ENCODE measurements at places on chromosomes 3 and 15. TPM values are rescaled to one million over a fixed set of nuclear protein-coding genes. Genes with fewer than 3 reads are reported as not detected.

GRCh38 chr3:108410531-108410984, 99.8 kb downstream of the MYH15 start:
- DNase-seq, result no peak

- DNase-seq, result peak; percentile 73
Measured at GRCh38 chr3:158789592-158789991, 12.3 kb upstream of the MFSD1 start.

DNA sequence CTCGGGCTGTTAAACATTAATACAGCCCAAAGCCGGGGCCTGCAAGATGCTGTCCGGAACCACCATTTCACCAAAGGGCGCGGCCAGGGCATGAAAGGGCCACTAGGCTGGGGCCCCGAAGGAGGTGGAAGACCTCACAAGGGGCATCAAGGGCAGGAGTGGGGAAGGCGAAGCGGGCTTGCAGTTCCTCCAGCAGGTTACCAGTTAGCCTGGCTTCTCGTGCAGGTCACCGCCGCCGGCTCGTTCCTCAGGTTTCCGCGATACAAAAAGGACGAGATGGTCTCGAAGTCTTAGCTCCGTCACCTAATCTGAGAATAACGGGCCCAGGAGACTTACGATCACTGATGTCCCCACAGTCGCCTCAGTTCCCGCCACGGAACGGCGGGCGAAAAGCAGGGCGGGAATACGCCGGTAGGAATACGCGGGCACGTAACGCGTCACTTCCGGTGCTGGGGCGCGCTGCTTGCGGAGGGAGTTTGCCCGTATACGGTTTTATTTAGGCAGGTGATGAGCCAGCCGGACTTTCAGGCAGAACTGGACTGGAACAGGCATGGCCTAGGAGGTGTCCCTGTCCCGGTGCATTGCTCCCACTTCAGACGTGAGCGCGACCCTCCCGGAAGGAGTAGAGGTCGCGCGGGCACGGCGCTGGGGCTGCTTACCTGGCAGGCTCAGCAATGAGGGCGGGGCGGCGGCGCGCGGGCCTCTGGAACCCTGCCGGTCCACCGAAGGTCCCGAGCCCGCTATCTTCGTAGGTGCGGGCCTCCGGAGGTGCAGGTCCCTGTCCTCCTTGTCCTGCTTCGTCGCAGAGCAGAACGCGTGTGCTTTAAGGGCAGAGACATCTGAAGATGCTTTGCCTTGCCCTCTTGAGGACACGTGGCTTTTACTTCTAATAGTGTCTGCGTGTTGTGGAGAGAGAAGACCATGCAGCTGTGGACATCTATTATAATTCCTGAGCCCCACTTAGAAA, at the start of gene RFC4:
Gene RFC4 (minus strand): TSS at position 394 of the 967 bp plus-strand sequence. CDS start 1,769 bp downstream, outside the sequence.
- peak; percentile 88 for DNase-seq

Gene RASL12
- not detected for total RNA-seq

GRCh38 chr3:66933233-66933632, 64.9 kb upstream of the KBTBD8 start:
- no peak for DNase-seq

DNA sequence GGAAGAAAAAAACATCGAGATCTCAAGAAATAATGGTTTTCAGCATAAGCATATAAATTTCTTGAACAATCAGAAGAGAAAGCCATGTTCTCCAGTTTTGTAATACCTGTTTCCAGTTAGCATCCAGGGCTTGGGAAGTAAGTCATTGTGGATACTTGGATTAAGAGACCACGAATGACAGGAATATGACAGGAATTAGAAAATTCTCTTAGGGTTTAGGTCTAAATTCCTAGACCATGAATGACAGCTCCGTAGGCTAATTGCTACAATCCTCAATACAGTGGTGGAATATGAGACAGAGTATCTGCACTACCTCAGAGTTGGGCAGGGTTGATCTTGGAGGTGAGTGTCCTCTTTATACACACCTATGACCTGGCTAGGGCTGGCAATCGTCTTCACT, 517.5 kb downstream of the NTRK3 start:
- DNase-seq, result no peak

DNA sequence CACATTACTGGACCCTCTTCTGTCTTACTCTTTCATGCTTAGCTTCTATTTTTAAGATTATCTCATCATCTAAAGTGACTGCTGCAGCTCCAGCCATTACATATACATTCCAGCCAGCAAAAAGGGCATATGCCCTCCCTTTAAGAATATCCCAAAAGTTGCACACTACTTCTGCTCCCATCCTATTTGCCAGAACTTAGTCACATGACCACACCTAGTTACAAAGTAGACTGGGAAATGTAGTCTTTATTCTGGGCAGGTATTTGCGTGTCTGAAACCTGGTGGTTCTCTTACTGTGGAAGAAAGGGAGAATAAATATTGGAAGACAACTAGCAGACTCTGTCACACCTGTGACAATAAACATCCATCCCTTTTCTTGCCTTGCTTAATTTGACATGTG, 341.6 kb upstream of the NR2E3 start:
- DNase-seq, result no peak

DNA sequence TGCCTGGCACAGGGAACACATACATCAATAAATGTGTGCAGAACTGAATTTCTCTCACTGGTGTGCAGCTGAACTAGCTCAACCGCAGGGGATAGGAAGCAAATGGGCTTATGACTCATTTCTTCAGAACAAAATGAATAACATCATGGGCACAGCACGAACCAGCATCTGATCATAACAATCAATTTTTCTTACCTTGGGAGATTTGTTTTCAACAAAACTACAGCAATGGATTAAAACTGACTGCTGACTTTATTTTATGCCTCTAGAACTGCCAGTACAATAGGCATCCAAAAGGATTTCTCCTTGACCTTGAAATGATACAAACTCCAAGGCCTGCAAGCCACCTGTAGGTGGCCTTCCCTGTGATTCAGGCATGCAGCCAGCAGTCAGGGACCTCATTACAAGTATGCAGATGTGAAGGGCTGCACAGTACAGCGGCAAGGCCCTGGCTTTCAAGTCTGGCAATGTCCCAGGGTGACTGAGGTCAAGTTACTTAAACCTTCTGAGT, 26.1 kb downstream of the TAMM41 start:
- DNase-seq, result no peak

DNA sequence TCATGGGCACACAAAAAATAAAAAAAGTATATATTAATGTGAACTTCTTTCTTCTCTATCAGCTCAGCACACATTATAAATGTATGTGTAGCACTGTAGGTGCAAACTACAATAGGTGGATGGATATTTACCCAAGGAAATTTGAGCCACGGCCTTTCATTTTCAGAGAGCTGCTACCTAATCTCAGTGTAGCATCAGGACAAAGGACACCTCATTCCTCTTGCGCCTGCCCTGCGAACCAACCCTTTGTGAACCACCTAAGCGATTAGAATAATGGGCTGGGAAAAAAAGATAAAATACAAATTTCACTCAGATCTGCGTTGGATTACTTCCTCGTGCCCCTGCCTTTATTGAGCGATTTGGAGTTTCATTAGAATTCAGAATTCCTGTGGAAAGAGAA, 263.2 kb downstream of the NR2F2 start:
- peak; percentile 50 for DNase-seq

- peak; percentile 39 for DNase-seq
Measured at GRCh38 chr15:74320352-74321247, 46.8 kb downstream of the CYP11A1 start.

Gene GOLGA6A
- total RNA-seq, result not detected

Measured in HT-29 (cell line).